ENCODE measurements at places on chromosomes 12 and 14.

GRCh38 chr14:88535149-88535548 is 19.7 kb downstream of the PTPN21 start:
- DNase-seq = no peak

GRCh38 chr12:97886511-97887176 is 424.0 kb downstream of the RMST start:
- no peak for DNase-seq

GRCh38 chr12:108231109-108231905 is 102.2 kb downstream of the WSCD2 start:
- no peak for DNase-seq

GRCh38 chr14:71138448-71139293 is 231.4 kb downstream of the PCNX1 start:
- peak; percentile 19 for DNase-seq

DNA sequence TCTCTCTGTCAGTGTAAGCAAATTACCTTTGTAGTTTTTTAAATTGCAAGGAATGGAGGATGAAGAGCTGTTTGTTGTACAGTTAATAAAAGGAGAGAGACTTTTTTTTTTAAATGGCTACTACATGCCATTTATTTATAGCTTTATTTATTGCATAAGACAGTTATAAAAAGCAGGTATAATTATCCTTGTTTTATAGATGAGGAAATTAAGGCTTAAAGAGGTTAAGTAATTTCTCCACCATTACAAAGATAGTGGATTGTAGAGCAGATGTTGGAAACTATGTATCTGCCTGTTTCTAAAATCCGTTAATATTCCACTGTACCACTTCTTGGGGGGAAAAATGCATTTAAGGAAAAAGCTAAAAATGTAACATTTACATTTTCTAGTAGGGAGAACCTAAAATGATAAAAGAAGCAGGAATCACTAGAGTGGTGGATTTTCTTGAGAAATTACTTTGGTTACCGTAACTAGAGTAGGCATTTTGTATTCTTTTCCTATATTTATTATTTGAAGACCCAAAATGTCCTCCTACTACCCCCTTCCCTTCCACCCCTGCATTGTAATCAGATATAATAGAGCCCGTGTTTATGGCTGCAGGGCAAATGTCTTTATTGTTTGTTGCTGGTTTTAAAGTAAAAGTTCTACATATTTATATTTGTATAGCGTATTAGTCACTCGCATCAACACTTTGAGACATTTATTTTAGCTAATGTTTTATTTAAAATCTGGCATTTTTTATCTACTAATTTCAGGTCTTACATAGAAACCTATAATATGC is 2.3 kb downstream of the SNAPC1 start:
- no peak for DNase-seq

GRCh38 chr14:75001261-75001660 is 1.5 kb upstream of the EIF2B2 start:
- DNase-seq = no peak

DNA sequence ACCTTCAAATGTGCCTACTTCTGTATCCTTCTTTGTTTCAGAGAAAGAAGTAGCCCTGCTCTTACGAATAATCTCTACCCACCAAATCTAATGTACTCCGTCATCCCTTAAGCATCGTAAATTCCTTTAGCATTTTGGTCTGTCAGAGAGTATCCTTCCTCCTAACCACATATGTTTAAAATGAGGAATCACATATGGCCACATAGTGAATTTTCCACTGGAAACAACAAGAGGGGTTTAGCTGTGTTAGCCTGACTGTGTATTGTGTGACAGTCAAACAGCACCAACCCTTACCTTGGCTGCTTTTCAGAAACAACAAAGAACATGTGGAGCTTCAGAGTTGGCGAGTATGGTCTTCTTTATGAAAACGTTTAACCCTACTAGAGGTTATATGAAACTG is 5.5 kb downstream of the LUM start:
- no peak for DNase-seq

- no peak for DNase-seq
Measured at GRCh38 chr12:47740606-47741339, 15.5 kb upstream of the ENDOU start.

DNA sequence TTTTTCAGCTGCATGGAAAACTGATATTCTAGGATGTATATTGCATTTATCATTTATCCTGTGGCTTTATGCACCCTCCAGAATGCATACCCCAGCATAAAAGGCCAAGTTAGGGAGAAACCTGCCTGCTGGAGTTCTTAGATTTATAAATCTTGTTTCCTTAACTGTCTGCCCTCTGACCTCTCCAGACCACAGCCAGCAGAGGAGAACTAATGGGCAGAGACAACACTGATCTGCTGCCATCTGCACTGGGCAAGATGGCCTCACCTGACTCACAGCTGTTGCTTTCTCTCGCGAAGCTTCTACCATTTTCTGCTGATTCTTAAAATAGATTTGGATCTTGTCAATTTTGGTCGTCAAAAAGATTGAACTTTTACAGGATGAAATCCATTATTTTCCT is 65.8 kb downstream of the PPP2R5C start:
- no peak for DNase-seq
